ENCODE measurements at places on chromosomes 2 and 18.

- DNase-seq, result no peak
Observed at GRCh38 chr2:121790276-121790956, 35.0 kb downstream of the TSN start.

DNA sequence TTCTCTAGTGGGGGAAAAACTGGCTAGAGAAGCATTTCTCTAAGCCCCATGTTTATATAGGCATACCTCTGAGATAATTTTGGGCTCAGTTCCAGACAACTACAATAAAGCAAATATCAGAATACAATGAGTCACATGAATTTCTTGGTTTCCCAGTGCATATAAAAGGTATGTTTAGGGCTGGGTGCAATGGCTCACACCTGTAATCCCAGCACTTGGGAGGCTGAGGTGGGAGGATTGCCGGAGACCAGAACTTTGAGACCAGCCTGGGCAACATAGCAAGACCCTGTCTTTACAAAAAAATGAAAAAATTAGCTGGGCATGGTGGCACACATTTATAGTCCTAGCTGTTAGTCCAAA lies 22.2 kb downstream of the TSN start:
- no peak for DNase-seq

GRCh38 chr18:51884039-51884438 lies 456.0 kb upstream of the DCC start:
- no peak for DNase-seq

DNA sequence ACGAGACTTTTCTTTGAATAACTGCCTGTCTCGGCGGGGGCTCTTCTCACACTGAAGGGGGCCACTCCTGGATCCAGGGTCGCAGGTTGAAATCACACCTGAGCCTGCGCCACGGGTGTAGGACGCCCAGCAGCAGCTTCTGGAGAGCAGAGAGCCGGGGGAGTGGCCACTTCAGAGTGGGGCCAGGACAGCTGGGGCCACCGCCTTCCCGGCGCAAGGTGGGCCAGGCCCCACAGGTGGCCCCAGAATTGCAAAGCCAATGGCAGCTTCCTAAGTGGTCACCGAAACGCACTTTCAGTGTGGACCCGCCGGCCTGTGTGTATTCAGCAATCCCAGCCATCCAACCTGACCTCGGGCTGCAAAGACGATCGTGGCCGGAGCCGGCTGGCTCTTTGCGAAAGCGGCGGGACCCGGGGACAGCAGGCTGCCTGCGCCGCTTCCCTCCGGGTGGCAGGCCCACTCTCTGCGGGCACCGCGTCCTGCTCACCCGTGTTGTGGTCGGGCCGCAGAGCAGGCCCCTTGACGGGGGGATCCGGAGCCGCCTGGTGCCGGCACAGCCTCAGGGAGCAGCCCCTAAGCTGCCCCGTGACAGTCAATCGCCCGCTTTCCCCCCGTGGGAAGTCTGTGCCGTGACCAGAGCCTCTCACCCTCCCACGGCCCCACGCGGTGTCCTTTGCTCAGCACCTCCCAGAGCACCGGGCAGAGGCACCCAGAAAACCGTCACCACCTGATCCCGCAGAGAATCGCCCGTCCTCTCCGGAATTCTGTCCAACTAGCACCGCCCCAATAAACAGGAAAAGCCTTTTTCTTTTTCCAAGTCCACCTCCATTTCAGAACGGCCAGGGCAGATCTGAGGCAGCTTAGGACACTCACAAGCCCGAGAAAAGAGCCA lies 144.7 kb downstream of the ZNF516 start:
- DNase-seq, result no peak

DNA sequence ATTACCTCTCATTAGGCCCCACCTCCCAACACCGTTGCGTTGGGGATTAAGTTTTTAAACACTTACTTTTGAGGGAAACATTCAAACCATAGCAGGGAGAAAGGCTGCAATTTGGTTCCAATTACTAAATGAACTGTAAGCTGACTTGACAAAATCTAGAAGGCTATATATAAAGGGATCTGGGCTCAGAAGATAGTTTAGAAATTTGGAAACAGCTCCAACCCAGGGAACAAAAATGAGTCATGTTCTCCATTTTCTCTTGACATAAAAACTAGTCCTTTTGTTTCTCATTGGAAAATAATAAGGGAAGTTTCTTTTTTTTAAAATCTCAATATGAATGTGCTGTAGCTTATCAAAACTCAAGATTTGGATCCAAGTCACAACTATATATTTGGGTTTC lies 17.5 kb downstream of the MOGAT1 start:
- no peak for DNase-seq

GRCh38 chr18:36634573-36635216 lies 194.1 kb downstream of the TPGS2 start:
- no peak for DNase-seq

DNA sequence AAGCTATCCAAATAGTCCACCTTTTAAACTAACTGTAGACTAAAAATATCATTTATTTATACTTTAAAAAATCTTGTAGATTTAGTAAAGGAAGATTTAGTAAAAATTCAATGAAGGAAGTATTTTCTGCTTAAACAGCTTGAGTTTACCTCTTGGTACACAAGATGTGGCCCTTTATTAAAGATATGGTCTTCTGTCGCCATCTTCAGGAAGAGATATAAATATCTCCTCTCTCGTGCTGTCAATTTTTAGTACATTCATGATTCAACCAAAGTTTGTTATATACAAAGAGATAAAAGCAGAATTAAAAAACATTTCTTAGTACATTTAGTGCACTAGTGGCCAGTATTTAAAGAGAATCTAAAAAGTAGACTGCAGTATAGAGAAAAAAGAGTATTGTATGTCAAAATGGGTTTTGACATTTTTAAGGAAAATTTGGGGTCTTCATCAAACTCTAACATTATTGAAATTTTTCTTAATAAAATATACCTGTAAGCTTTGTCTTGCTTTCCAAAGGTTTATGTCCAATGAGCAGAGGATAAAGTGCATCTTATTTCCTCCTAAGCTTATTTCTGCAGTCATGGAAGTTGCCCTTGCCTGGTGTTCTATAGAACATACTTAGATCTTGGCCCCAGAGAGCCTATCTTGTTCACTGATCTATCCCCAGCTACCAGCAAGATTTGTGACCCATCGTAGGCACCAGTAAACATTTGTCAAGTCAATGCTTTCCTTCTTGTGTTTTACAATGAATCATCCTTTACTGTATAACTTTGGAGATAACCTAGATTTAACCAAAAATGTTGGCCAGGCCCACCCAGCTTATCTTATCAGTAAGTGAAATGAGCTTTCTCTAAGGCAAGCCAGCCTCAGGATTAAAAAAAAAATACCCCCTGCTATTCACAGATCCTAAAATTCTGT lies 18.5 kb upstream of the EML6 start:
- DNase-seq, result no peak

DNA sequence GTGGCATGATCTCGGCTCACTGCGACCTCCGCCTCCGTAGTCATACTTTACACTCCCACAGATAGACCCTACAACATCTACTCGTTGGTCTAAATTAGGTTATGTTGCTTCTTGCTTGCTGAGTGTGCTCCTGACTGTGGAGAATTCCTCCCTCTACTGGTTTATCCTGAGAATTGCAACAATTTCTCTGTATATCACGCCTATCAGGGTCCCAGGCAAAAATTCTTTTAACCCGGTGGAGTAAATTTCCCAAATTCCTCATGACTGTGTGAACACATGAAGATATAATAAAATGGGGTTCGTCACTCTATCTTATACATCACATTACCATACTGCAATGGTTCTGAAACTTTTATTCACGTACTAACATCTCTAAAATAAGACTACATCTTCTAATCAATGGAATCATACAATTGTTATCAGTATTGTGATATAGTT lies 156.7 kb downstream of the EVA1A start:
- no peak for DNase-seq

DNA sequence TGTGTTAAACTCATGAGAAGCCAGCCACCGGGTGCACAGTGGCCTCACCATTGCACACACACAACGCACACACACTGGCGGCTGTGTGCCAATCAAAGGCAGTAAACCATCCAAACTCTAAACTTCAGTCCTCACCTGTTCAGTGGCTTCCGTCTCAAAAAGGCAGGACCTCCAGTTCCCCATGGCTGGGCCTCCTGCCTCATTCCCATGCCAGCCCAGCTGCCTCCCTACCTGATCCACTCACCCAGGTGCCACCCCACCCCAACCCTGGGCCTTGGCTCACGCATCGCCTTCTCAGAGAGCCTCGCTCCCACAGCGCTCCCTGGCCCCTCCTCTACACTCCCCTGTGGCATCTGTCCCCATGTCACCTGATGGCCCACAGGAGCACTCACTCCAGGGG lies 190.9 kb downstream of the EIPR1 start:
- no peak for DNase-seq

DNA sequence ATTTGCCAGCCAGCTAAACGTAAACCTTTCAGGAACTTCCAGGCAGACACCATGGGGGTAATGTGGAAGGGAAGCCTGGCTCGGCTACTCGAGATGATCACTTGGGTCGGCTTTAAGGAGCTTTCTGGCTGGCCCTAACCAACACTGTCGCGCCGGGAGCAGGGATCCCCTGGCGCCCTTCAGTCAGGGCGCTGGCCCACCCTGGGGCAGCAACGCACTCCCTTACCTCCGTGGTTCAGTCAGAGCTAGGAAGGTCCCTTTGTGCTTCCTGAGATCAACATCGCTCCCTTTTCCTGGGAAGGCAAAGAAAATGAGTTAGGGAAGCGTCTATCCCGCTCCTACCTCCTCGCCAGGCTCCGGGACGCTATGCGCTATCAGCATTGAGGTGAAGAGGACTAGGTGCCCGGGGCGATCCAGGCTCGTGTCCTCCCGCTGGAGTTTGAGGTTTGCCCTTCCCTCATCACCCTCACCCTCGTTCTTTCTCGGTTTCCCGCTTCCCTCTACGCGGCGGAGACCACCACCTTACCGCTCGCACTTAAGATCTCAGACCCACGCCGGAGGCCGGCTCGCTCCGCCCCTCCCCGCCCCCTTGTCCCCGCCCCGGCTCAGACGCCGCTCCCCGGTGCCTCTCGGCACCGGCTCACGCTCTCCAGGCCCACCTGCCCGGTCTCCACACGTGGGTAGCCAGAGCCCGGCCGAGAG lies 449 bp upstream of the ATRAID start:
- DNase-seq, result peak; percentile 31

DNA sequence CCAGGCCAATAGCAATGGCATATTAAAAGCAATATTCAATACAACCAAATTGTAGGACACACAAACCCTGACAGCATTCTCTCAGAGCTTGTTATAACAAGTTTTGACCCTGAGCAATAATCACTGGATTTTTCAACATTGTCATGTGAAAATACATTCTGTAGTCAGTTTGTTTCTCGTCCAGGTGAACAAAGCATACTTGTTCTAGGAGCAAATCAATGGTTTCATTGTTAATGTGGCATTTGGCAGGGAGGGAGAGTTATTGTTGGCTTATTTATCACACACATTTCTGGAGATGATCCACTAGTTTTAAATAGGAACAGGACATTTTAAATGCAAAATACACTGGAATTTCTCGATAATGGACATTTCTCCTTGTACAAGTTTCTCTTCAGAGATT lies 69.9 kb upstream of the L3MBTL4 start:
- no peak for DNase-seq

DNA sequence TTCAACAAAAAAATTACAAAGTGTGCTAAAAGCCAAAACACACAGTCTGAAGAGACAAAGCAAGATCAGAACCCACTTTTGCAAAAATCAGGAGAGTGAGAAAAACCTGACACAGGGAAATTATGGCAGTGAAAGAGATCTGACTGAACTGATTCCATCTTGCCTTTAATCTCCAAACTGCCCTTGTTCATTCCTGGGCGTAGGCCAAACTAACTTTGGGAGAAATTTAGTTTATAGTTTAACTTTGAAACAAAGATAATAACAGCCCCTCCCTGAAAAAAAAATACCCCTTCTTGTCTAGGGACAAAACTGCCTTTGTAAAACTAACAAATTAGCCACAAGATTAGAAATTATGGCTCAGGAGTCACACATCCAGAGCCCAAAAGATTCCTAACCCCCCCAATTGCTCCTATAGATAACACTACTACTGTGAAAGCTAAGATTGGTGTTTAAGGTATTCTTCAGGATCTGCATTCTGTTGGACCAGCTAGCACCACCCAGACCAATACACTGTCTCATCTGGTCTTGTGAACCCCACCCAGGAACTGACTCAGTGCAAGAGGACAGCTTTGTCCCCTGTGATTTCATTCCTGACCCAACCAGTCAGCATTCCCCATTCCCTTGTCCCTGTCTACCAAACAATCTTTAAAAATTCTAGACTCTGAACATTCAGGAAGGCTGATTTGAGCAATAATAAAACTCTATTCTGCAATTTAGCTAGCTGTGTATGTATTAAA lies 226.1 kb upstream of the SH3BP4 start:
- DNase-seq, result no peak

- no peak for DNase-seq
Observed at GRCh38 chr2:107359021-107359420, 467.7 kb upstream of the RGPD4 start.

DNA sequence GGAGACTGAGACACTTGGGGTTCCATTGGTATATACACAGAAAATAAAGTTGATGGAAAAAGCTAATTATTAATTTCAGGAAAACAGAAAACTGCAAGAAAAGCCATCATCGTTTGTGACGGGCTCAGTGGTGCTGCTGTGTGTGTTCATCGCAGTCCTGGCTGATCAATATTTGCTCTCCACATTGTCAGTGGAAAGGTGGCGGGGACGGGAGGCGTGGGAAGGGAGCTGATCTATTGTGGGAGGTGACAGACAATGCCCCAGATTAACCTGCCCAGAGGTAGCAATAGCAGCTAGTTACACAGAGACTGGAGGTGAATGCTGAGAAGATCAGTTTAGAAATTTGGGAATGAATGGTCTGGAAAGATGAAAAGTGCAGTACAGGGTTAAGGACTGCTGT lies 50.0 kb upstream of the CTDP1 start:
- no peak for DNase-seq

- DNase-seq, result no peak
Observed at GRCh38 chr2:128286011-128286721, 32.5 kb downstream of the HS6ST1 start.

GRCh38 chr18:56889621-56890020 lies 238.5 kb downstream of the WDR7 start:
- DNase-seq, result no peak
